ENCODE measurements at places on chromosomes 16 and 17.

DNA sequence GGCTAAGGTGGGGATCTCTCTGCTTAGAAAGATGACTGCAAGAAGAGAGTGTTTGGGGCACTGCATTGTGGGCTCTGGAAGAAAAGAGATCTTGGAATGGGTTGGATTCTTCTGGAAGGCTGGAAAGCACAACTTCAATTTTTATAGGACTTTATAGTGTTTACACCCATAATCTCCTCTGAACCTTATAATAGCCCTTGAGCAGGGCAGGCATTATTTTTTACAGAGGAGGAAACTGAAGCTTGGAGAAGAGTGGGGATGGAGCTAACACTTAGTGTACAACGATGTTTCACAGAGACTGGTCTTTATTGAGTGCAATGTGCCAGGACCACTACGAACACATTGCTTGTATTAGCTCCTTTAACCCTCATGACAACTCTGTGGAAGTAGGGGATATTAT is 10.4 kb downstream of the TNS4 start:
- DNase-seq = no peak

DNA sequence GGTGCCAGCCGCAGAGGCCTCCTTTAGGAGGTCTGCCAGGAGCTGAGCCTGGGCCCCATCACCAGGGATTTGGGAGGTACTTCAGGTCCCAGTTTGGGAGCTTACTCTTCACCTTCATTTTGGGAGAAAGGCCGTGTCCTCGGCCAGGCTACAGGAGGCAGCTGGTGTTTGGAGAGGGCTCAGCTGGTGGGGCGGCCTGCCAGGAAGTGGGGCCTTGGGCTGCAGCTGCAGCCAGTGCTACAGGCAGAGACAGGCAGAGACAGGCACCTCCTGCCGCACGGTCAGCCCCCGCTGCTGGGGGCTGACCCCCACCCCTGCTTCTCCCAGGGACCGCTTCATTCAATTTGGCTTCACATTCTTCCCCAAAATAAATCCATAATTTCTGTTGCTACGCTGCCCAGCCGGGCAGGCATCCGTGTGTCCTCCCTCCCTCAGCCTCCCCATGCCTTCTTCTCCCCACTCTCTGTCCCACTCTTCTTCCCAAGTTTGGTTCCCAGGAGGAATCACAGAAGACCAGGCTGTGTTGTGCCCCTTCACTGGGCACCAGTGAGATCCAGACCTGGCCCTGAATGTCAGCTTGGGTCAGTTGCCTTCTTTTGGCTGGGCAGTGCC is 6.1 kb downstream of the TMEM235 start:
- no peak for DNase-seq

DNA sequence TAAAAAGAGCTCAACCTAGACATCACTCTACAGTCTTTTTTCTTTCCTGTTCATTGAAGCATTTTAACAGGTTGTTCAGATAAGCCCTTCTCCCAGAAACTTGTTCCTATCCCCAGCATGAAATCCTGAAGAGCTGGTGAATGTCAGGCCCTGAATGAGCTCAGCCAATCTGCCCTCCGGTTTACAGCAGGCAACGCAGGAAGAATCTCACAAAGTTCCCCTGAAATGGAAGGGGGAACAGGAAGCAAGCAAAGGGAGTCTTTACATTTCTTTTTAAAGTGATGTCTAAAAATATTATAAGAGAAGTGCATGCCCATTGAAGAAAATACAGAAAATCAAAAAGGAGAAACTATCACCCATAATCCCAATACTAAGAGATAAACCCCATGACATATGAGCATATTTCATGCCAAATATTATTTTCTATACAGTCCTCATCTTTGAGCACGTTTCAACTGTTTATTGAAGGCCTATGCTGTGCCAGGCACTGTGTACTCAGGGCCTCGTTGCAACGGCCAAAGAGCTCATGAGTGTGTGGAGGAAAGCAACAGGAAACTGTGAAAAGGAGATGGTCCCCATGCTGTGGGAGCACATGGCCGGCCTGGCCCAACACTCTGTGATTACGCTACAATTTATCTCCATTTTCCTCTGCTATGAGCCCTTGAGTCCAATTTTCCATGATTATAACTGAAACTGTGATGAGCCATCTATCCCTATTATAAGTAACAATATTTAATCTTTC is 5.7 kb downstream of the TK2 start:
- DNase-seq = no peak

DNA sequence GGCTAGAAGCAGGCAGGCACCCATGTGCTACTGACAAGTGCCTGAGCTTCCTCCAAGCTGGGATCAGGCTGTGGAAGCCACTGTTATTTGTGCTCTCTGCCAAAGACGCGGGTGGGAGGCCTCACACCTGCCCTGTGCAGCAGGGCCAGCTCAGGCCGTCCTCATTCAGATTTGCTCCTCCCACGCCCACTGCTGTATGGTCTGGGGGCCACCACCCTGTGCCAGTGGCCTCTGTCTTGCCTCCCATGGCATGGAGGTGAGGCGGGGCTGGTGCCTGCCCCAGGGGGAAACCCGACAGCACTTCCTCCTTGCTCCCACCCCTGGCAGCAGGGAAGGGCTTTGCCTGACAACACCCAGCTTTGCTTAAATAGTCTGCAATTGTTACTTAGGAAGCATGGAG is 356.5 kb upstream of the CDH8 start:
- DNase-seq = no peak

- no peak for DNase-seq
Observed at GRCh38 chr16:54649876-54650275, 280.8 kb upstream of the IRX5 start.

GRCh38 chr17:37359682-37360188 is 16.1 kb upstream of the C17orf78 start:
- no peak for DNase-seq

DNA sequence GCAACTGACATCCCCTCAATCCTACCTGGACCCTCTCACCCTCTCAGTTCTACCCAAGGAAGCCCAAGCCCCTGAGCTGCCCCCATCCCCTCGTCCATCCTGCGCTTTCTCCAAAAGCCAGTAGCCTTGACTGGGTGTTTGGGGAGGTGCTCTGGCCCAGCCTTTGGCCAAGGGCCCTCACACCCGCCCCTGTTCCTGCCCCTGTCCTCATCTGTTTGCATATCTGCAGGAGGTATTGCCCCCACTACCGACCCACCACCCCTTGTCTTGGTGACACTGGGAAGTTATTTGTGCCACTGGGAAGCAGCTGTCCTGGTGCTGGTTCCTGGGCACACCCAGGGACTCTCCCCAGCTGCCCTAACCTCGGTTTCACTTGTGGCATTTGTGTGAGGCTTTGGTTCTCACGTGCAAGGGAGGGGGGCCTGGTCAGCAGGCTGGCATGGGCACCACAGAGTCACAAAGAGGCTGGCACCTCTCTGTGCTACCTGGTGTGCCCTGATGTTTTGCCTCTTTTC is 75.3 kb downstream of the MRC2 start:
- no peak for DNase-seq

- no peak for DNase-seq
Observed at GRCh38 chr17:53687324-53687723, 135.4 kb upstream of the KIF2B start.

DNA sequence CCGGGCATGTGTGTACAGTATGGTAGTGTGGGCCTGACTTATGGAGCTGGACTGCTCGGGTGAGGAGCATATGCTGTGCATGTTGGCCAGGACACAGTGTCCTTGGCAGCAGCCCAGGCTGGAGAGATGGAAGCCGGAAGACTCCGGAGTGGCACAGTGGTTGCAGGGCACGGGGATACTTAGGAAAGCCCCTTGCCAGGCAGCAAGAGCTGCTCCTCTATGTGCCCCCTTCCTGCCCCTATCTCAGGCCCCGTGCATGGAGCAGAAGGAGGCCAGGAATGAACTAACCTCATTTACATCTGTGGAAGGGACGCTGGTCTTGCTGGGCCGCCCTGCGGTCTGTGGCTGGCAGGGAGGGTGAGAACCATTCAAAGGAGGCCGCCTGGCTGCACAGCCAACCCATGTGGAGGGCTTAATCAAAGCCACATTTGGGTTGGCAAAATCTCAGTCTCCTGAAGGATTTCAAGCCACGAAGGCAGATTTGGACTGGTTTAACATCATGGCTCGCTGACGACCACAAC is 32.2 kb upstream of the RCVRN start:
- no peak for DNase-seq

DNA sequence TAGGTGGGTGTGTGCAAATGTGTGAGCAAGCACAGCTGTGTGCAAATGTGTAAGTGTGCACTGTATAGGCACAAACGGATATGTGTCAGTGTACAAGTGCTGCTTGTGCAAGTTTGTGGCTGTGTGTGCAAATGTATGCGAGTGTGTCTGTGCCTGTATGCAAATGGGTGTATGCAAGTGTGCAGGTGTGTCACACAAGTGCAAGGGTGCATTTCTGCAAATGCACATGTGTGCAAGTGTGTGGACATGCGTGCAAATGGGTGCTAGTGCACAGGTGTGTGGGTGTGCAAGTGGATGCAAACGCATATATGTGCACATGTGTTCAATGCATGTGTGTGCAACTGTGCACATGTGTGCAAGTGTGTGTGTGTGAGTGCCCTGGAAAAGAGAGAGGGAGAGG is 76.5 kb upstream of the TNRC6C start:
- no peak for DNase-seq

DNA sequence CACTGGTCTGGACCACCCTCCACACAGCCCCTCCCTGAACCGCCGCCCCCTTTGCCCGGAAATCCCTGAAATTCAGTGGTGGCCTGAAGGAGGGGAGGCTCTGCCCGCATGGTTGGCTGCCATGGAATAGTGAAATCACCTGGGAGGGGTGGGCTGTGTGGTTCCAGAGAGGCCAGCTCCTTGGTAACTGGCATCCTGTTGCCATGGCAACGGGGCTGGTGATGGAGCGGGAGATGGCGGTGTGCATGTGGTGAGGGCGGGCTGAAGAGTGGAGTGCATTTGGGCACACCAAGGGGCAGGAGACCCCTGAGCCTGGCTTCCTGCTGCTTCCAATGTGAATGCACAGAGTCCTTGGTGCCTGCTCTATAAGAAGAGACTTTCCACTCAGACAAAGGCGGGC is 2.4 kb downstream of the EFNB3 start:
- peak; percentile 10 for DNase-seq

DNA sequence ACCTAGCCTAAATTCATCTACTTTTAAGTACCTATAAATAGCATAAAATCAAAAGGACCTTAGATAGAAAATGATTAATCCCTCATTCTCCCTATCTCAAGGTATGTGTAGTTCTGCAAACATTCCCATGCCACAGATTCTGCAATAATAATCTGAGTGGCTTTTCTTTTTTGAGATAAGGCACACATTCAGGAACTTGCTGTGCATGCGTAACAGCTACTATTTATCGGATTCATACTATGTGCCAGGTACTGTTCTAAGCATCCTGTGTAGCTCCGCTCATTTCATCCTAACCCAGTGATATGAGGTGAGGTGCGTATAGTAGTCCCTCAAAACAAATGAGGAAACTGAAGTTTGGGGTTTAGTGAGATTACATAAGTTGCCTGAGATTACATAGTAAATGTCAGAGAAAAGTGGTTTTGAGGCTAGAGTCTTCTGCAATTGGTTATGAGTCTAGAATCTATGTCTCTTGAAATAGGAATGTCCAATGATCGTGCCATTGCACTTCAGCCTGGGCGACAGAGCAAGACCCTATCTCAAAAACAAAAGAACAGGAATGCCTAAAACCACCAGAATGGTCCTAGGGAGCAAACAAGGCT is 2.0 kb upstream of the ZNF263 start:
- DNase-seq = no peak

GRCh38 chr16:77273-77806 is 685 bp upstream of the MPG start:
- no peak for DNase-seq

GRCh38 chr17:72111336-72111923 is 9.4 kb upstream of the SOX9 start:
- no peak for DNase-seq

DNA sequence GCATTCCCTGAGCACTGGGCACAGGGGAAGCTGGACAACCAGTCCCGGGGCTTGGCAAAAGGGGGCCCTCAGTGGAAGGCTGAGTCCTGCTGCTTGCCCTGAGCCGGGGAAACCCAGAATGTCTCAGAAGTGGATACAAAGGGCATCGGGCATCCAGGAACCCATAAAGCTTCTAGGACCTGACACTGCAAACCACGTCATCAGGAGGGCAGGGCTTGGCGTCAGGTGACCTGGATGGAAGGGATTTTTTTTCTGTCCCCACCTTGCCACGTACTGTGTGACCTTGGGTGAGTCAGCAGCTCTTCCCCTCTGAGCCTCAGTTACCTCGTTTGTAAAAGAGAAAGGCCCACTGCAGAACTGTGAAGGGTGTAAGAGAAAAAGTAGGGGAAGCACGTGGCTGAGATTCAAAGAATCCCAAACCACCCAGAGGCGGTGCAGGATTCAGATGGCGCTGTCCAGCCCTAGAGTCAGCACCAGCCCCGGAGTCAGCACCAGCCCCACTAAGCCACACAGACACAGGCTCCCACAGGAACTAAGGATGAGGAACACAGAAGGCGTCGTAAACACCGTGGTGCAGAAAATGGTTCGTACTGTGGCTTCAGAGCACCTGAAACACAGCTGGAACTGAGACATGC is 53.7 kb downstream of the C16orf95 start:
- no peak for DNase-seq

GRCh38 chr17:39800540-39800939 is 62.8 kb downstream of the GRB7 start:
- DNase-seq = peak; percentile 95

DNA sequence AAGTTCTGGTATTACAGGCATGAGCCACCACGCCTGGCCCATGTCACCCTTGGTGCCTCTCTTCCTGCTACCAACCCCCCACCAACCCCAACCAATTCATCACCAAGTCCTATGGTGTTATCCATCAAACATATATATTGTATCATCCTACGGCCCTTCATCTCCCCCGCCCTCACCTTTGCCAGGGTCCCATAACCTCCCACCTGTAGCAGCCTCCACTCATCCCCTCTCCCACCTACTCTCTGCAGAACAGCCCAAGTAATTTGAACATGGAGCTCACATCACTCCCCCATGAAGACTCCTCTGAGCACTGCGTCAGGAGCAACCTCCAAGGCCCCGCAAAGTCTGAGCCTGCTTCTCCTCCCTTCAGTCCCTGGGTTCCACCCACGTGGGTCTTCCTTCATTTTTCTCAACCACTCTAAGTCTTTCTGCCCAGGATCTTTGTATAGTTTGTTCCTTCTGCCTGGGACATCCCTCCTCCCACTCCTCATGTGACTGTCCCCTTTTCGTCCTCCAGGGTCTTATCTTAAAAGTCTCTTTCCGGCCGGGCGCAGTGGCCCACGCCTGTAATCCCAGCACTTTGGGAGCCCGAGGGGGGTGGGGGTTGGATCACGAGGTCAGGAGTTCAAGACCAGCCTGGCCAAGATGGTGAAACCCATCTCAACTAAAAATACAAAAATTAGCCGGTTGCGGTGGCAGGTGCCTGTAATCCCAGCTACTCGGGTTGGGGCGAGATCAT is 7.0 kb upstream of the HID1 start:
- no peak for DNase-seq

- no peak for DNase-seq
Observed at GRCh38 chr17:12597895-12598294, 67.8 kb upstream of the MYOCD start.

All from DMS79 (cell line).